ENCODE measurements at places on chromosomes 7 and 10.

DNA sequence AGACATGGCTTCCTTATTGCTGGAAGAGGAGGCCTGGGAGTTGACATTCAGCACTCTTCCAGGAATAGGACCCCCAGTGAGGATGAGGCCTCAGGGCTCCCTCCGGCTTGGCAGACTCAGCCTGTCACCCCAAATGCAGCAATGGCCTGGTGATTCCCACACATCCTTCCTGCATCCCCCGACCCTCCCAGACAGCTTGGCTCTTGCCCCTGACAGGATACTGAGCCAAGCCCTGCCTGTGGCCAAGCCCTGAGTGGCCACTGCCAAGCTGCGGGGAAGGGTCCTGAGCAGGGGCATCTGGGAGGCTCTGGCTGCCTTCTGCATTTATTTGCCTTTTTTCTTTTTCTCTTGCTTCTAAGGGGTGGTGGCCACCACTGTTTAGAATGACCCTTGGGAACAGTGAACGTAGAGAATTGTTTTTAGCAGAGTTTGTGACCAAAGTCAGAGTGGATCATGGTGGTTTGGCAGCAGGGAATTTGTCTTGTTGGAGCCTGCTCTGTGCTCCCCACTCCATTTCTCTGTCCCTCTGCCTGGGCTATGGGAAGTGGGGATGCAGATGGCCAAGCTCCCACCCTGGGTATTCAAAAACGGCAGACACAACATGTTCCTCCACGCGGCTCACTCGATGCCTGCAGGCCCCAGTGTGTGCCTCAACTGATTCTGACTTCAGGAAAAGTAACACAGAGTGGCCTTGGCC, 4.3 kb downstream of the PGAM2 start:
- DNase-seq, result no peak

DNA sequence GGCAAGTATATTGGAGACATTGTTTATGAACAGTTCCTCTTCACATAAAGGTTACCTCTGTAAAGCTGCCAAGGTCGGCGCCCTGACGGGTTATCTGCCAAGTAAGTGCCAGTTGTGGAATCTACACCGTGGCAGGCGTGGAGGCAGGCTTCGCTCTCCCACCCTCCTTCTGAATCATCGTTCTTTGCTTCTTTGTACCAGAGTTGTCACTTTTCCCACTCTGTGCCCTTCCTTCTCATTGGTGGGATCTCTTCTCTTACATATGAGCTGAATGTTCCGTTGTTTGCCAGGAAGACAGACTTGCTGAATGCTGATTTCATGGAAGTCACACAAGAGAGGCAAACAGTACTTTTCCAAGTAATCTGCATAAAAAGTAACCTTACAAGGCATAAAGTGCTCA, 40.6 kb upstream of the PTPRZ1 start:
- DNase-seq, result no peak

DNA sequence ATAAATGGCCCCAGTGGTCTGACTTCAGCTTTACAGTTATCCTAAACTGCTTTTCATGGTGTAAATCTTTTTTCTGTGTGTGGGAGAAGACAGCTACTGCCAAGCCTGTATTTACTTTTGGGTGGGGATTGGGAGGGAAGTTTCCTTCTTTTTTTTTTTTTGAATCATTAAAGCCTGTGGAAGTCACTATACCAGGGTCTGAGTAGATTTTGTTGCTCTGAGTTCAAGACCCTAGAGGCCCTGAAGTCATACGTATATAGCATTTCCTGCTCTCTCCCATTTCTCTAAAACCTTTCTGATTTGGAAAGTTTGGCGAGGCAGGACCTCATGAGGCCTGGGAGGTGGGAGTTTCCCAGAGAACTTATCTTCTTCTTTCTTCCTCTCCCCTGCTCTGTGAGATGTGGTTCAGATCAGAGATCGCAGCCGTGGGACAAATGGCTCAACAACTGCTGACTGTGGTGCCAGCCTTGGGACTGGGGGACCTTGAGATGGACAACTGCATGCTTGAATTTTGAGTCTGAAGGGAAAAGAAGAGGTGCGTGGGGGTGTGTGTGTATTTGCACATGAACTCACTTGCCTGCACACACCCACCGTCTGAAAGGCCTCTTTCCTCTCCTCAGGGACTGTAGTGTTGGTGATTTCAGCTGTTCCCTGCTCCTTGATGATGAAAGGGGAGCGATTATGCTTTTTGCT, 18.1 kb downstream of the LRMDA start:
- no peak for DNase-seq

DNA sequence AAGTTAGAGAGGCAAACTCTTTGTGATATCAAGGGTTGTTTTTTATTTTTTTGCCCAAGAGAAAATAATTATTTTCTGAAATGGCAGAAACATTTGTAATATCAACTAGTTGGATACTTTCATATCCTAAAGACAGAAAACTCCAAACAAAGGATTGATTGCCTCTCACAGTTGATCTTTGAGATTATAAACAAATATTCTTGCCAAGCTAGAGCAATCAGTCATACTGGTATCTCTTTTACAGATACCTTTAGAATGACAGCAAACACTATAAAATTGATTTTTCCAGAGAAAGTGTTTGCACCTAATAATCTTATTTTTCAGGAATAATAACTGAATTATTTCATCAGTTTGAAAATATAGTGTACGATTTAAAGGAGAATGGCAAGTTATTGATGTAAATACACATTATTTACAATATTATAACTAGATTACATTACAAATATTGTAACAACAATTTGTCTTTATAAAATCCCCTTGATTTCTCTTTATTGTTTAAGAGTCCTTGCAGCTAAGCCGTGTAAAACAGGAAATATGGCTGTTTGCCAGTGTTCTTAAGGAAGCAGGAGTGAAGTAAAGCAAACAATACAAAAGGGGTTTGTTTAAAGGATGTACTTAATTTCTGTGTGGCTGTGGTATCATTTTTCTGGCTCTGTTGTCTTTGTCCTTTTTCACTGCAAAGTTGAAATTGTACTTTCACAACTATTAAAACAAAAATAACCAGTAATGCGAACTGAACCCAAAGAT, 58.4 kb downstream of the MAPK8 start:
- no peak for DNase-seq

- no peak for DNase-seq
Observed at GRCh38 chr7:81066797-81067196, 147.9 kb upstream of the SEMA3C start.
